NCI-H2107 (cell line): ENCODE measurements at places on chromosomes 4 and X.

GRCh38 chrX:10507181-10507580 lies 113.2 kb downstream of the MID1 start:
- DNase-seq, result no peak

DNA sequence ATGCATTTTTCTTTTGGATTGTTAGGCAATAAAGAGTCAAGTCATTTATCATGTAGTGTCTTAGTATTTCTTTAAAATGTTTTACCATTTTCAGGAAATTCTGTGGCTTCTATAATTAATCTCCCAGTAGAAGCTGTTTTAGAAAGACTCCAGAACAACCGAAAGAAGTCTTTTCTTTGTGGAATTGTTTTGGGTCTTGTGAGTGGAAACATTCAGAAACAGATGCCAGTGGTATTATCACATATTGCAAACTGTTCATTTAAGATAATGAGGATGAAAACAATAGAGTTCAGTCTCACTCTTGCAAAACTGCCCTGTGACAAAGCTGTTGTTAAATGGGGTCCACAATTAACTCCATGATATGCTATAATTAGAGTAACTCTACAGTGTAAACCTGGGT lies 211.2 kb upstream of the KIT start:
- no peak for DNase-seq

- no peak for DNase-seq
Observed at GRCh38 chr4:41150401-41150800, 63.9 kb downstream of the APBB2 start.

- no peak for DNase-seq
Observed at GRCh38 chrX:15939737-15940136, 85.1 kb upstream of the AP1S2 start.

DNA sequence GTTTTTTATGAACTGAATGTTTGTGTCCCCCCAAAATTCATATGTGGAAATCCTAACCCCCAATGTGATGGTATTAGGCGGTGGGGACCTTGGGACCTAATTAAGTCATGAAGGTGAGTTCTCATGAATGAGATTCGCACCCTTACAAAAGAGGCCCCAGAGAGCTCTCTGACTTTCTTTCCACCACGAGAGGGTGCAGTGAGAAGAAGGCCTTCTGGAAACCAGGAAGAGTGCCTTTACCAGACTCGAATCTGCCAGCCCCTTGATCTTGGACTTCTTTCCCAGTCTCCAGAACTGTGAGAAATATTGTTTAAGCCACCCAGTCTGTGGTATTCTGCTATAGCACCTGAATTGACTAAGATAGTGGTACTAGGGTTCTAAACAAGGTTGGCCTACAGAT lies 40.8 kb downstream of the STK26 start:
- DNase-seq, result no peak

DNA sequence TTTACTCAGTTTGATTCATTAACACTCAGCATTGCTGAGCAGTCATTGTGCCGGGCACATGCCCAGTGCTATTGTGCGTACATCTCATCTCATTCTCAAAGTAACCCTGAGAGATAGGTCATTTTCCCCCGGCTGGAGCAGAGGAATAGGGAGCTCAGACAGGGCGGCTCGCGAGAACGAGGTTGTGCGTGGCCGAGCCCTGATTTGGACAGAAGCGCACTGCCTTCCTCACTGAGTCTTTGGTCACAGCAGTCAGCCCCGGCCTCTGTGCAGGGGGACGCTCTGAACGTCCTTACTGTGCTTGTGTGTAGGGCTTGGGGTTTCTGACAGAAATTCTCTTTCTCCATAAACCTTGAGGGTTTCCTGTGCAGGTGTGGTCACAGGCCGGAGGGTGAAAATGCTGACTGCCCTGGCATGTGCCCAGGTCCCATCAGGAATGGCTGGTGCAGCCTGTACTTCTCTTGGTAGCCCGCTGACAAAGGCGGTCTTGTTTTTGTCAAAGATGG lies 39.5 kb downstream of the NOP14 start:
- DNase-seq, result no peak

DNA sequence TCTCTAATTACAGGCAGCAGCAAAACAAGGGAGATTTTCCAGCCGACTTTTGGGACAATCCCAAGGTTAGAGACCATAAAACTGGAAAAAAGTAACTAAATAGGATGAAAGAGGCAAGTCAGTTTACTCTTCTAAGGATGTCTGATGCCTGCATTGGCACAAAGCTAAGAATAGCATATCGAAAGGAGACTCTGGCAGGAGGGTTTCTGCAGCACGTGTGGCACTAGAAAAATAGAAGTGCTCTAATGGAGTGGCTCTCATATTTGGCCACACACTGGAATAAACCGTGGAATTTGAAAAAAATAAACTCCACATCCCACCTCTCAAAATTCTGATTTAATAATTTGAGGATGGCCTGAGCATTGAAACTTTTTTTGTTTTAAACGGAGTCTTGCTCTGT lies 77.2 kb upstream of the ARSJ start:
- no peak for DNase-seq

GRCh38 chrX:68676335-68676734 lies 28.9 kb downstream of the STARD8 start:
- DNase-seq, result no peak
